ENCODE measurements at places on chromosomes 2 and 18.

GRCh38 chr18:25815659-25816058 is 274.8 kb downstream of the SS18 start:
- DNase-seq = no peak

DNA sequence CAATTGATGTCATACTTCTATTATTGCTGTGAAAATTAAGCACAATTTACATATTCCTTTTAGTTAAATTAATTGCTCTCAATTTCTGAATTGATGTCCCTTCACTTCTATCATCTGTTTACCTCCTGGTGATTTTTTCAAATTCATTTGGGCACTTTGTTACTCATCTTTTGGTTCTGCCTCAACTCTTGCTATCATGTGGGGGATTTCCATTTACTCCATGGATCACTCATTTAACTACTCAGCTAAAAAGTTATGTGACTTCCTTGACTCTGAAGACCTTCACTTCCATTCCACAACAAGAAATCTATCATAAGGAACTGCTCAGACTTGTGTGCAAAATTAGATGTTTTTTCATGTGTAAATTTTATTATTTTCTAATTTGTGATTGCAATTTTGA is 126.2 kb downstream of the EHBP1 start:
- DNase-seq = no peak

- no peak for DNase-seq
Observed at GRCh38 chr18:47557160-47557559, 305.7 kb upstream of the SKOR2 start.

- no peak for DNase-seq
Observed at GRCh38 chr2:38997781-38998180, 108.1 kb downstream of the ARHGEF33 start.

GRCh38 chr18:28112056-28112470 is 64.9 kb downstream of the CDH2 start:
- no peak for DNase-seq

GRCh38 chr2:156541229-156541628 is 105.0 kb downstream of the GPD2 start:
- DNase-seq = no peak

DNA sequence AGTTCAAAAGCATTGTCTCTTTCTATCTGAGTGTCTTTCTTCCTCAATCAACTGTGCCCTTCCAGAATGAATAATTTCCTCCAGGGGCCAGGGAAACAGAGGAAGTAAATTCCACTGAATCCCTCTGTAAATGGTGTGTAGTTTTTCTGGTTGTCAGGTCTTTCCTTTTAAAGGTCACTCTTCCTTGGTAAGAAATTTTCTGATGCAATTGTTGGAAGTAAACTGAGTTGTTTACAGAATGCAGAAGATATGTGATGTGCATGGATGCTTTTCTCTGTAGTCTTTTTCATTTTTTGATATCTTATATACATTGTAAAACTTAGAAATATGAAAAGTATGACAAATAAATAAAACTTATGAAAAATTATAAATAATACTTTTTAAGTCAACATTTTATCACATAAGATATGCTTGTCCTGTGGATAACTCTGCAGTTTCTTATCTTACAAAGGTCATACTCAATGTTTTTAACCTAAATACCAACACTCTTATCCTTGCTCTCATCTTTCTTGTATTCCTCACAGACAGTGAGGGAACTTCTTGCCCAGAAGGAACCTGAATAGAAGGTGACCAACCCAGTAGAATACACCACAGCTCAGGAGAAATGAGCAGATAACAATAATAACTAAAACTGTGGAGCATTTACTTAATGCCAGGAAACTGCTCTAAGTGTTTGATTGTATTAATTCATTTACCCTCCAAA is 234.5 kb downstream of the METTL4 start:
- DNase-seq = no peak

DNA sequence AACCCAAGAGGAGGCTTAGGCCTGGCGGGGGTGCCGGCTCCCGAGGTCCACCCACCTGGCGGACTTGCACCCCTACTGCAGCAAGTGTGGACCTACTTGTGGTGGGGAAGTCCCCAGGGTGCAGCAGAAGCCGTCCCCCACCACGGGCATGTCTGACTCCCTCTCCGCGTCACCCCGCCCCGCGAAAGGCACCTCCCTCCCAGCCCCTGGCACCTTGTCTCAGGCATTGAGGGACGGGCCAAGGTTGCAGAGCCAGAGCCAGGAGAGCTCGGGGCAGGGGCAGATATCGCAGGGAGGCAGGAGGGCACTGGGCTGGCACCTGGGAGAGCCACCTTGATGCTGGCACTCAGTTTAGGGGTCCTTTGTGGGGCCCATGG is 19.0 kb downstream of the CROCC2 start:
- DNase-seq = no peak

DNA sequence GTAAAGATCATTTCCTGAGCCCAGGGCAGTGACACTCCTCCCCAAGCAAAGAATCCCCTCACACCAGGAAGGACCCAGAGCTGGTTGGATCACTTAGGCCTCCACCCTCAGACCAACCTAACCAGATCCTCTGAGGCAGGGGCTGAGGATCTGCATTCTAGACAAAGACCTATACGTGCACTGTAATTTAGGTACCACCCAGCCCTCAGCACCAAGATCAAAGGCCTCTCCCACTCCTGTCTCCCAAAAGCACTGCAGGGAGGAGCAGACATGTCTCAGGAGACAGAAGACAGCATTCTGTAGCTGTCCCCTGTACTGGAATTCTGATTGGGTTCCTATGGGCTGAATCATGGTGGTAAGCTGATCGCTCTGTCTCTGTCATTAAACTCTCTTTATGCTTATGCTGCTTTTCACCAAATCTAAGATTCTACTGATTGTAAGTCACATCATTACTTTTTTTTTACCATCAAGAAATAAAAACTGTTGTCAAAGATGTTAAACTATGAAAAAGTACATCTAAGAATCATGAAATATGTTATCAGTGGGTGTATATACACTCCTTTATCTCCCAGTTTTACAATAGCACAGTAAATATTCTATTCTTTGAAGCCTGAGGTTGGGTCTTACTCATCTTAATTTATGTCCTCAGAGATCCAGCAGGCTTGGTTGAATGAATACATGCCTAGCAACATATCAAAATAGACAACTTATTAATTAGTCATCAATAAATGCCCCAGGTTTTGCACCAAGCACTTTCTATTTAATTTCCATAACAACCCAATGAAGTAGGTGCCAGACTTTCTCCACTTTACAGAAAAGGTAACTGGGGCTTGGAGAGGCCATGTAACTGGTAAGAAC is 28.3 kb downstream of the MCFD2 start:
- no peak for DNase-seq

GRCh38 chr2:14157816-14158215 is 474.7 kb upstream of the LRATD1 start:
- no peak for DNase-seq

GRCh38 chr2:190856985-190857384 is 23.6 kb upstream of the GLS start:
- no peak for DNase-seq

DNA sequence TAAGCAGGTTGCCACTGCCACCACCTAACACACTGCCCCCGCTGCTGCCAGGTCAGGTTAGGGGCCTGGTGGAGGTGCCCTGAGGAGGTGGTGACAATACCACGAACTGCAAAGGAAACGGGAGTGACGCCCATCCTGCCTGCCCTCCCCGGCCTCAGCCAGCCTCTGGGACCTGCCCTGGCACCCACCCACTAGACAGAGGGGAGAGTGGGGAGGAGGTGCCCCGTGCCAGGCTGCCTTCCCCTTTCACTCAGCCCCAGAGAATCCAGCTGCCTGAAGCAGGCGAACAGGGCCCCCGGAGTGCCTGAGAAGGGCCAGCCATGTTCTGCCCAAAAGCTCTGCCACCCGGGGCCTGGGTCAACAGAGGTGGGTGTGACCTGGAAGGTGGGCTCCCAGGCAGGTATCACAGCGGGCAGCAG is 44.5 kb upstream of the FOSL2 start:
- peak; percentile 17 for DNase-seq

GRCh38 chr18:2918761-2919550 is 72.2 kb downstream of the EMILIN2 start:
- no peak for DNase-seq

GRCh38 chr2:197356136-197356535 is 45.6 kb upstream of the ANKRD44 start:
- DNase-seq = no peak

DNA sequence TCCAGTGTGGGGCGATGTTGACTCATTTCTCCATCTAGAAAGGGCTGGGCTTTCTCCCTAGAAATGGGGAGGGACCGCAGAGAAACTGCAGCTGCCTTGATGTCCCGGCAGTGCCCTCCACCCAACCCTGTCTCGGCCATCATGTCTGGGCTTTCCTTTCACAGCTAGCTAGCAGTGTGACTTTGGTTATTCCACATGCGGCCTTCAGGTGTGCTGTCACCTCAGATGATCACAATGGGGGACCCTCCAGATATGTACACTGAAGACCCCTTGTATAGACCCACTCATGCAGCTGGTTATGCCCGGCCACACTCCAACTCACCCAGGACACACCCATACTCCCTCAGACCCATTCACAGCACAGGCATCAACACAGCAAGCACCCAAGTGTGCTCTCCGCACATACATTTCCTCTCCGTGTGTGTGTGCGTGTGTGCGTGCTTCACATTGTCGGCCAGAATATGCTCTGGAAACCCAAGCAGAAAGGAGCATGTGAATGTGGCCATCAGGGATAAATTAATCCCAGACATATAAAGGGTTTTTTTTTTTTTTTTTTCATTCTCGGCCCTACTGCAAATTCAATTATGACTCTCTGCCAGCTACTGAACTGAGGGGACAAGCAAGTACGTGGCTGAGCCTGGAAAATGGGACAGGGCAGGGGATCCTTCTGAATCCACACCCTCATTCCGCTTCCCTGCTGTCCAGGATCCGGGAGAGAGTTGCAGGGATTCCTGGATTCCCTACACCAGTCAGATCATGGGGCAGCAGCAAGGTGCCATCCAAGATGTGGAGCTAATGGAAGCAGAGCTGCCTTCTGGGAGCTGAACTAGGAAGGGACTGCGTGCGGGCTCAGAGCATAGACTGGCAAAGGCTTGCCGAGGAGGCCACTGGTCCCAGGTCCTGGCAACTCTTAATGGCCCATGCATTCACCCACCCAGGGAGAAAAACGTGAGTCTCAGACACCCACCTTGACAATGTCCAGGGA is 240.2 kb downstream of the DYSF start:
- no peak for DNase-seq

- no peak for DNase-seq
Observed at GRCh38 chr2:206627632-206628031, 14.7 kb upstream of the FAM237A start.

DNA sequence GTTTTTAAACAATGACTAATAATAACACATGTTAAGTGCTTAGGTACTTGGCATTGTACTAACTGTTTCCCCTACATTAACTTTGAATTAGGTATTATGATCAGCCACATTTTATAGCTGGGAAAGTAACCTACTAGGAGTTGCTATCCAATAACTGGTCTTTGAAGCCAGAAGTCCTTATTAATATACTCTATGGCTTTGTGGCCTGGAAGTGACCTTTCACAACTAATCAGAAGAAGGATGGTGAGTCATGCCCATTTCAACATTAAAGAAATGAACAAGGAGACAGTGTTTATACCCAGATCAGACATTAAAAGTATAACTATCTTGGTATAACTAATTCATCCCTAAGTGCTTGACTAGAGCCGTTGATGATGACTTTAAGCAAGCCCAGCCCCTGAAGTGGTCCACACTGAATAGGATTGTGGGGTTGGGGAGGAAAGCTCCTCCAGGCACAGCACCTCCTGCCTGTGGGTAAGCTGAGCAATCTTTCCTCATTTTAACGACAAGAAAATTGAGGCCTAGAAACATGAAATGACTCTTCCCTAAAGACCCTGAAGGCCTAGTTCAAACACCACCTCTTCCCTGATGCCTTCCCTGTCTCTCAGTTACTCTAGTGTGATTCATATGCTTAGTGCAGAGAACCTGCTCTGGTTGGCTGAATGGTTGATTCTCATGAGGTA is 71.6 kb upstream of the RFX8 start:
- no peak for DNase-seq

Data from activated T-helper 1 cell treated with anti-CD3 and anti-CD28 coated beads, Interleukin-2, amount 50 U/mL, for 16 hours (primary cell).